ENCODE measurements at places on chromosomes 5 and 9. TPM values are rescaled to one million over a fixed set of nuclear protein-coding genes. Genes with fewer than 3 reads are reported as not detected.

PCDHB5 gene
- 5.9 TPM for total RNA-seq

TAS2R1 gene
- total RNA-seq: not detected

DPP7 gene
- total RNA-seq: 164 TPM

PHF24 gene
- 0.66 TPM for total RNA-seq

ELAVL2 gene
- total RNA-seq: not detected

- no peaks in the 10 kb centered on the region for H3K36me3 ChIP-seq
- H3K27me3 ChIP-seq: no peaks in the 10 kb centered on the region
- no peak for DNase-seq
- H3K4me3 ChIP-seq: no peak overlapping the region
Measured at GRCh38 chr5:6081727-6082210, 296.6 kb downstream of the MED10 start.

GRCh38 chr5:39639618-39640089, 214.9 kb upstream of the DAB2 start:
- H3K27me3 ChIP-seq: no peaks in the 10 kb centered on the region
- no peak overlapping the region for H3K4me3 ChIP-seq
- H3K27ac ChIP-seq: no peak overlapping the region

- H3K4me3 ChIP-seq: no peak overlapping the region
- H3K36me3 ChIP-seq: no peaks in the 10 kb centered on the region
- H3K27ac ChIP-seq: no peak overlapping the region
- no peaks in the 10 kb centered on the region for H3K4me1 ChIP-seq
Measured at GRCh38 chr5:173499471-173500212, 116.8 kb downstream of the BOD1 start.

- no peaks in the 10 kb centered on the region for H3K4me1 ChIP-seq
- H3K27ac ChIP-seq: no peak overlapping the region
- no peak for DNase-seq
- H3K27me3 ChIP-seq: no peaks in the 10 kb centered on the region
- H3K36me3 ChIP-seq: no peaks in the 10 kb centered on the region
Measured at GRCh38 chr5:154396128-154396527, 49.7 kb upstream of the SAP30L start.

DNA sequence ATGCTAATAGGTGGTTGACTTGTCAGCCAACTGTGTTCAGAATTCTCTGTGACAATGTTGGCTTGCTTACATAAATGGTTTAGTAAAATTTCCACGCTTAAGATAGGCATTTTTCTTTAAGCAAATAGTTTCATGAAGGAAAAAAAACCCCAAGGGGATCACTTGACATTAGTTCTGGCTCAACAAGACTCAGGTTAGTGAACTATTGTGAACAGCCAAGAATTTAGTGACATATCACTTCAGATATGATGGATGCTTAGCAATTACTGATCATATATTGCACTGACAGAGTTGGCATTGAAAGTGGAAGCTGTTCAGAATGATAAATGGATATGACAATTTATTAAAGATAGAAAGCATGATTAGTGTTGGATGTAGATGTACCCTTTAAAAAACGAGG, 218.5 kb downstream of the TMEM232 start:
- no peak for DNase-seq
- no peaks in the 10 kb centered on the region for H3K4me1 ChIP-seq
- H3K27me3 ChIP-seq: no peaks in the 10 kb centered on the region

GRCh38 chr9:8857068-8857925, 1057.7 kb upstream of the DMAC1 start:
- H3K4me1 ChIP-seq: peaks cover 11% of the 10 kb centered on the region
- H3K4me3 ChIP-seq: peak overlapping the region; percentile 70
- no peaks in the 10 kb centered on the region for H3K36me3 ChIP-seq

- no peak overlapping the region for H3K4me3 ChIP-seq
- peaks cover 75% of the 10 kb centered on the region for H3K36me3 ChIP-seq
- no peak for DNase-seq
- no peak overlapping the region for H3K27ac ChIP-seq
- no peaks in the 10 kb centered on the region for H3K4me1 ChIP-seq
- H3K27me3 ChIP-seq: no peaks in the 10 kb centered on the region
Measured at GRCh38 chr9:92711146-92711545, 41.2 kb upstream of the IPPK start.

- H3K36me3 ChIP-seq: no peaks in the 10 kb centered on the region
- no peak overlapping the region for H3K27ac ChIP-seq
- no peak for DNase-seq
- no peak overlapping the region for H3K4me3 ChIP-seq
Measured at GRCh38 chr9:99896119-99896518, 10.3 kb upstream of the STX17 start.

DNA sequence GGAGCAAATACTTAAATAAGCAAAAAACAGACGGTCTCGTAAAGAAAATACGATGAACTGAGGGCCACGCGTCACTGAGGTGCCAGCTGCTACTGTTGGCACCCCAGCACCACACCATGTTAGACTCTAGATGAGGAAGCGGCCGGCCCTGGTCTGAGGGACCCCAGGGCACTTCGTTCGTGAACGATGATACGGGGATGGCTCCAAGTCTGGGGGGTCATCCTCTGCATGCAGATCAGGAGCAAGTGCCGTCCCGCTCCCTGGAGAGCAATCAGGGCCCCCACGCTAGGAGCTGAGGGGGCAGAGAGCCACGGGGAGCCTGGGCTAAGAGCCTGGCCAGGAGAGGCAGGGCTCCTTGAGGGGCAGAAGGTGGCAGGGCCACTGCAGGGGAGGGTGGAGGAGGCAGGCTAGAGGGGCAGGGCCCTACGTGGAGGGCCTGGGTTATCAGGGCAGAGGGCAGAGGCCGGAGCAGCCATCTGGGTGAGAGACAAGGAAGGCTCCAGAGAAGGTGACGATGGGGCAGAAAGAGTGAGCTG, 24.1 kb downstream of the SARDH start:
- no peak for DNase-seq
- H3K4me1 ChIP-seq: peaks cover 16% of the 10 kb centered on the region
- H3K27ac ChIP-seq: no peak overlapping the region
- no peak overlapping the region for H3K4me3 ChIP-seq
- no peaks in the 10 kb centered on the region for H3K36me3 ChIP-seq

DNA sequence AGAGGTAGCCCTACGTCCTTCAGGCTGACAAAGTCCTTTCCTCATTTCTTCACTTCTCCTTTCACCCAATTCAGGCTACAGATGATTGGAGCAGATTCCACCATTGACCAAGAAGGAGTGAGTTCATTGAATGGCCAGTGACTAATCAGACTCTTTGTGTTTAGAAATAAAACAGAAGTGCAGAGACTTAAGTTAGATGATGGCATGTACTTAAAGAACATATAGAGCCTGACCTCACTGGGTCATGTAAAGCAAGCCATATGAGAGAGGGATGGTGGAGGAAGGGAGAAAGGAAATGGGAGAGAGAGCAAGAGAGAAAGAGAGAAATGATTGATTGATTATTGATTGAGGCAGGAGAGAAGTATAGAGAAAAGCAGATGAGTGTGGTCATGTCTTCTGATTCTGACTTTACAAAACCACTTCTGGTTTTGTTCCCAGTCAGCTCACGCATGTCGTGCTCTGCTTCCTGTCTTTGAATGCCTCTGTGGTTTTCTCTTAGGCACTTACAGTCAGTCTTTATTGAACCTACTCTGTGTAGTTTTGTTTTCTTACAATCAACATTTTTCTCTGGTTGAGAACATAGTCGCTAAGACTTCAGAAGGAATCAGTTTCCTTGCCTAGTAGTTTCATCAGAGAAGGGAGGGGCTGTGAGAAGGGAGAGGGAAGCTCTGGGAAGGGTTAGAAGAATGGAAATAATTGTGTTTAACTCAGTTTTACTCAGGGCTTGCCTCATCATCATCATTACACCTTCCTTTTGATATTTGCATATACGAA, 149.2 kb upstream of the KLF9 start:
- no peaks in the 10 kb centered on the region for H3K36me3 ChIP-seq
- no peak overlapping the region for H3K4me3 ChIP-seq
- peak overlapping the region; percentile 67 for H3K27ac ChIP-seq
- DNase-seq: no peak
- peaks cover 15% of the 10 kb centered on the region for H3K4me1 ChIP-seq
- no peaks in the 10 kb centered on the region for H3K27me3 ChIP-seq

- H3K4me1 ChIP-seq: no peaks in the 10 kb centered on the region
- H3K36me3 ChIP-seq: no peaks in the 10 kb centered on the region
- DNase-seq: no peak
- no peak overlapping the region for H3K27ac ChIP-seq
Measured at GRCh38 chr9:801399-802071, 40.0 kb upstream of the DMRT1 start.

- DNase-seq: no peak
- no peak overlapping the region for H3K4me3 ChIP-seq
- H3K36me3 ChIP-seq: no peaks in the 10 kb centered on the region
- H3K27ac ChIP-seq: no peak overlapping the region
- H3K27me3 ChIP-seq: no peaks in the 10 kb centered on the region
Measured at GRCh38 chr9:114244570-114244969, 78.3 kb upstream of the ORM1 start.

DNA sequence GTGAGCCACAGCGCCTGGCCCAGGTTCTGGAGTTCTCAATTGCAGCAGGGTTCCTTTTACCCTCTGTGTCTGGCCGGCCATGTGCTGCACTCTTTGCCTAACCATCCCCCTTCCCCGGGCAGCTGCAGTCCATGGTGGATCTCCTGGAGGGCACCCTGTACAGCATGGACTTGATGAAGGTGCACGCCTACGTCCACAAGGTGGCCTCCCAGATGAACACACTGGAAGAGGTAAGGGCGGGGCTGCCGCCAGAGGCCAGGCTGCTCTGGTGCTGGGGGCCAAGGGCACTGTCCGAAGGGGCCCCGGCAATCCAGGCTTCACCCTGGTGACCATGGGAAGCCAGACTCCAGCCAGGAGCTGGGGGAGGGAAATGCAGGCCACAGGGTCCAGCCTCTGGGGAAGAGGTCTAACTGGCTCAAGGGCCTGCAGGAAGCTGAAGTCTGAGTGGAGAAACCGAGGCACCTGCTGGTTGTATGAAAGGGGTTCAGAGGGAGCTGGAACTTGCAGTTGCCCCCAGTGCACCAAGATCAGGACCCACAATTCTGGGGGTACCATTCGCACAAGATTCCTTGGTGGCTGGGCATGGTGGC, 18.1 kb downstream of the OLFML2A start:
- DNase-seq: no peak
- no peak overlapping the region for H3K27ac ChIP-seq
- H3K4me3 ChIP-seq: no peak overlapping the region
- no peaks in the 10 kb centered on the region for H3K36me3 ChIP-seq
- H3K4me1 ChIP-seq: peaks cover 61% of the 10 kb centered on the region

DNA sequence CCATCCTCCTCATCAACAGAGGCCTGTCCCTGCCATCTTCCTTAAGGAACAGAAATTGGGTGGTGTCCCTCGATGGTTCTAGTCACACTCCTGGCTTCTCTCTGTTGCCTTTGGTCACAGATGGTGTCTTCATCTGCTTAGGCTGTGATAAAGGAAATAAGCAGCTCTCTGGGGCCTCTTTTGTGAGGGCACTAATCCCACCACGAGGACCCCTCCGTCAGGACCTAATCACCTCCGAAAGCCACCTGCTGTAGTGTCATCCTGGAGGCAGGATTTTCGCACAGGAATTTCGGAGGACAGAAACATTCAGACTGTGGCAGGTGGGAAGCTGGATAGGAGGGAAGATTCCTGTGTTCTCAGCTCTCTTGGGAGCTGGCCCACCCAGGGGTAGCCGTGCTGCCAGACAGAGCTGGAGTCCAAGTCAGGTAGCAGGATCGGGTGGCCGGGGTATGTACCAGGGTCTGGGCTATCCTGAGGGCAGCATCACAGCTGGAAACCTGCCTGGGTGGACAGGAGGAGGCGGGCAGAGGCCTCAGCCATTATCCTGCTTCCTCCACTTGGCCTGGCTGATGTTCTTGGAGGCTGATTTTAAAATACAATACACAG, 59.5 kb downstream of the ANKRD33B start:
- H3K4me3 ChIP-seq: no peak overlapping the region
- peaks cover 37% of the 10 kb centered on the region for H3K36me3 ChIP-seq
- DNase-seq: no peak
- H3K27ac ChIP-seq: no peak overlapping the region
- no peaks in the 10 kb centered on the region for H3K27me3 ChIP-seq
- peaks cover 16% of the 10 kb centered on the region for H3K4me1 ChIP-seq

GRCh38 chr9:96420468-96421219, 2.5 kb upstream of the ZNF367 start:
- DNase-seq: no peak
- no peaks in the 10 kb centered on the region for H3K36me3 ChIP-seq
- H3K27me3 ChIP-seq: no peaks in the 10 kb centered on the region
- H3K4me1 ChIP-seq: peaks cover 33% of the 10 kb centered on the region
- H3K27ac ChIP-seq: peak overlapping the region; percentile 100

- no peak overlapping the region for H3K27ac ChIP-seq
- H3K4me3 ChIP-seq: no peak overlapping the region
- DNase-seq: no peak
Measured at GRCh38 chr5:40778133-40778532, 20.0 kb downstream of the PRKAA1 start.

DNA sequence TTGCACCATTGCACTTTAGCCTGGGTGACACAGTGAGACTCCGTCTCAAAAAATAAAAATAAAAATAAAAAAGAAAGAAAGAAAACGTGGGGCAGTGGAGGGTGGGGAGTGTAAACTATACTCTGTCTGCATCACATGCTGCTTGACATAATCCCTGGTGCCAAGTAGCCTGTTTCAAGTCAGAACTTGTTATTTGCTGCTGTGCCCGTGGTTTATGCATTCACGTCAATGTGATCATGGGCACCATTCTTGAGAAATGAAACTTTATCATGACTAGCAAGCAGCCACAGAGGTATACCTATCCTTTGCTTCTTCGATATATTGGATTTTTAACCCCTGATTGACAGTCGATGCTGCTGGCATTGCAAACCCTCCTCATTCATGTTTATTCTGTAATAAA, 4.1 kb upstream of the SMU1 start:
- no peak overlapping the region for H3K27ac ChIP-seq
- no peaks in the 10 kb centered on the region for H3K36me3 ChIP-seq
- no peak overlapping the region for H3K4me3 ChIP-seq
- no peak for DNase-seq
- H3K27me3 ChIP-seq: no peaks in the 10 kb centered on the region

GRCh38 chr5:149485655-149486615, 65.3 kb downstream of the CSNK1A1 start:
- H3K4me3 ChIP-seq: no peak overlapping the region
- peak overlapping the region; percentile 47 for H3K27ac ChIP-seq
- DNase-seq: peak; percentile 55
- H3K36me3 ChIP-seq: no peaks in the 10 kb centered on the region

- H3K27me3 ChIP-seq: no peaks in the 10 kb centered on the region
- no peak overlapping the region for H3K27ac ChIP-seq
- no peaks in the 10 kb centered on the region for H3K4me1 ChIP-seq
Measured at GRCh38 chr5:74035521-74035937, 409.5 kb downstream of the ARHGEF28 start.

Data from tibial nerve (tissue), 4 donors.